ENCODE measurements at places on chromosomes 5 and 9.

GRCh38 chr5:54360925-54361662, 50.7 kb upstream of the ARL15 start:
- DNase-seq = no peak

- DNase-seq = no peak
Measured at GRCh38 chr9:31519011-31519410, 865.4 kb upstream of the ACO1 start.

DNA sequence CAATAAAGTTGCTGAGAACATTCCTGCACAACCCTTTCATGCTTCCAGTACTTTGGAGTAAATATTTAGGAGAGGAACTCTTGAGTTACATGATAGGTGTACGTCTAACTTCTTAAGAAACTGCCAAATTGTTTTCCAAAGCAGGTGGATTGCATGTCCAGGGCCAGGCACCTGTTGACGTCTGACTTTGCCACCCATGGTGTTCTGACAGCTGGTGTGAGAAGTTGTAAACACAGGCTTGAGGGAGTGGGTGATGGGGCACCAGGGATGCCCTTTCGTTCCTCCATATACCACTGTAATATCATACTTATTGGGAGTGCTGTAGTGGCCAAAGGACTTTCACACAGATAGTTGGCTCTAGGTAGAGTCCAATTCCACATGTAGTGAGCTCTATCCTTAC, 352.1 kb downstream of the GADD45G start:
- no peak for DNase-seq

DNA sequence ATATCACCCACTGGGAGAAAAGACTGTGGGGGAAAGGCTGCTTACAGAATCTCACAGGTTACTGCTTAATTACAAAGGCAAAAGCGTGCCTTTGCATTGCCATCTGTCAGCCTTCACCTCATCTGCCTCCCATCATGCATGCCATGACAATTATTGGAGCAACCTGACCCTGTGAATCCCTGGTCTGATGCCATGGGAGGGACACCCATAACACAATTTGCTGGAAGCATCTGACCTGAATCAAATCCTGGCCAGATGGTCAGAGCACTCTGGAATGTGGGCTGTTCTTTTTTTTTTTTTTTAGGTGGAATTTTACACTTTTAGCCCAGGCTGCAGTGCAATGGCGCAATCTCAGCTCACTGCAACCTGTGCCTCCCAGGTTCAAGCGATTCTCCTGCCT, 11.6 kb upstream of the RETREG1 start:
- no peak for DNase-seq

GRCh38 chr9:75117564-75117963, 29.2 kb downstream of the OSTF1 start:
- DNase-seq = no peak

DNA sequence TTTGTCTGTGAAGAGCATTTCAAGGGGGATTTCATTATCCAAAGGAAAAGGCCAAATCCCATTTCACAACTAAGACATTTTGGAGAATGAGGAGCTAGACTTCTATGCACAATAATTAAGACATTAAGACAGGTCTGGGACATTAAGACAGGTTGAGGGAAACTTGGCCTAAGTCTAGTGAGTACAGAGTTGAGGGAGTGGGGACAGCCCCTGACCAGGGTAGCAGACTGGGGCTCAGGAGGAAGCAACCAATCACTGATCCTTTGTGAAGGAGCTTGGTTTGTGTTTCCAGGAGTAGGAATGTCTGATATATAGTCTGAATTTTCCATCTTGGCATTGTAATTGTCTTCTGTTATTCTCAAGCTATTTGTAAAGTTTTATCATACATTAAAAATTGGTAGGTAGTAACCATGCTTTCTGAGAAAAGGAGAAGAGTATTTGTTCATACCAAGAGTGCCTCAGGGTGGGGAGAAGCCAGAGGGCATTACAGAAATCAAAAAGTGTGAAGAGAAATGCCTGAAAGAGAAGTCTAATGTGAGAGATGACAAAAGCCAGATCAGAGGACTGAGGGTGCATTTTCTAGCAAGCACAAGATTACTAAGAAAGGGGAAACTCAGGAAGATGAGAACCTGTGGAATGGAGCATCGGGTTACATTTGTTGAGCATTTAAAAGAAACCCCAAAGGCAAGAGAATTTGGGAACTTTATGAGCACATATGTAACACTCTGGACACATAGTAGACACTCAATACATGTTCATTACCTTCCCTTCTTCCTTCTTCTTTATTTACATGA, 189.3 kb upstream of the PIK3R1 start:
- no peak for DNase-seq

GRCh38 chr9:34592895-34593601, 3.5 kb upstream of the CNTFR start:
- no peak for DNase-seq

DNA sequence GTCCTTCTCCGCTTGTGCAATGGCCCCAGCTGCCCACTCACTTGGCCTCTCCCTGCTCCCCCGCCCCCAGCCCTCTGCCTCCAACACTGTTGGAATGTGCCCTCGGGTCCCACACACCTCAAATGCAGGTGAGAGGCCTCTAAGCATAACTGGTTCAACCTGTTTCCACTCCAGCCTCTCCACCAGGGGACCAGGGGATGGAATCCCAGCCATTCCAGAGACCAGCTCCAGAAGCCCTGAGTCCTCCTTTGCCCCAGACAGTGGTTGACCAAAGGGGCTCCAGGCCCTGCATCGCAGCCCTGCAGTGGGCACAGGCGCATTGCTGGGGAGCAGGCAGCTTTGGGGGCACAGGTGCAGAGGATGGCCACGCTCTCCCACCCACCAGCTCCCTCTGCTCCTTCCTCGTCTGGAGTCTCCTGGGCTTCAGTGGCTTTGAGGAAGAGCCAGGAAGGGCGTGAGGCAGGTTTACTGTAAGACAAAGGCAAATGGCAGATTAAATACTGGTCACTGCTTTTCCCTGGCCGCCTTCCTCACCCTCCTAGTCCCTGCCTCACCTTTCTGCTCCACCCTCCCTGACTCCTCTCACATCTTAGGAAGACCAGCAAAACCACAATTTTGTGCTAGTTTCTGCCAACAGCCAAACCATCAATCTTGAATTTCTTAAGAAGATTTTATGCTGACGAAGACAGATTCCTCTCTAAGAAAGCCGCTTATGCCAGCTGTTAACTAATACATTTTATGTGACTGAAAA, 29.1 kb upstream of the IRX2 start:
- DNase-seq = no peak

DNA sequence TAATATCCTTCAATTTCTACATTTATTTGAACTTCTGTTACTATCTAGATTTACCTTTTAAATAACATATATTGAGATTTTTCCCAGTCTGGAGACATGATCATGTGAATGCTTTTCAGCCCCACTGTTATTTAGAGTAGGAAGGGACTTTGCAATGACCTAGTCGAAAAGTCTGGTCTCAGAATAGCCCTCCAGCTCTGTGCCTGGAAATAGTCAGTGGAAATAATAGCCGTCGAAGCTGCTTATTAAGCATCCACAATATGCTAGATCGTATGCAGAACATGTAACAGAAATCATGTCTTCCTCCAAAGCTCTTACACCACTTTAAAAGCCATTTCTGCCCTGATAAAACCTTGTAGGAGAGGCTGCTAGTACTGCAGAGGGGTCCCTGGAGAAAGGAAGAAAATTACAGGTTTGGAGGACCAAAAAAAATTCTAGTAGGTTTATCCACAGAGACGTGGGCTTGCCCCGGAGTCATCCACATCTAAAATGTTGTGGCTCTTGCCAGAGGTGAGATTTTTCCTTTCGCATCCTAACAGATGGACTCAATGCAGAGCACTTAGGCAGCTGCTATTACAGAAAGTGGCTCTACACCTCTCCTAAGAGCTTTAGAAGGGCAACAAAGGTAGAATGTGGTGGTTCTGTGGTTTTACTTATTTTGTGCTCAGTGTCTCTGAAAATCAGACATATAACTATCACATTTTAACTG, 2.5 kb upstream of the FGF1 start:
- no peak for DNase-seq

- DNase-seq = no peak
Measured at GRCh38 chr5:59548807-59549357, 344.6 kb downstream of the PDE4D start.

DNA sequence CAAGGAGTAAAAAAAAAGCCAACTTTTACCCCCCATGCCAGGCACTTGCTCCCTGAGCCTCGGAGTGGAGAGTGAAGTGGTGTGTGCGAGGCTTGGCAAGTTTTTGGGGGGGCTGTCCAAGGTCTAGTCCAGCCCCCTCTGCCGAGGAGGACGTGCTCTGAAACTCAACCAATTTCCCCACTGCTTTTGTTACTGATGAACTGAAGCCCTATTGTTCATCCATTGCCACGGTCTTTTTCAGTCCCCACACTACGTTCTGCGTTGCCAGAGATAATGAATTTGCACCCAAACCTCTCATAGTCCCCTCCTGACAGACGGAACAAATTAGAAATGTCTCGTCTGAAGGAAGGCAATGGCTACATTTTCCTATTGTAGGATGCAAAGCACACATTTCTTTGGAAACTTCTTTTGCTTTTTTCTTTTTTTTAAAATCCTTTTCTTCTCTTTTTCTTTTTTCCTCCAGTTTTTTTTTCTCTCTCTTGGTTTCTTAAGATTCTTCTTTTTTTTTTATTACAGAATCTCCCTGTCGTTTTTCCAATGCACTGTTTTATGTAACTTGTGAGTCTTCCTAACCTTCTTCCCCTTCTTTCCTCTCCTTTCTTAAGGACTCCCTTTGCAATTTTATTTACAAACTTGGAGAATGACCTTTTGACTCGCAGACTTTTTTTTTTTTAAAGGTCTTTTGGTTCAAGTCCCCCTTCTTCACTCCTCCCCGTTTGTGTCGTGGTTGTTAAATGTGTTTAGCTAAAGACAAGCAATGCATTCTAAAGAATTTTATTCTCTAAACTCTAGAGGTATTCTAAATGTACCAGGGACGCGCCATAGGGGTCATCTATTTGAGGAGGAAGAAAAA, 209.5 kb downstream of the MEF2C start:
- no peak for DNase-seq

DNA sequence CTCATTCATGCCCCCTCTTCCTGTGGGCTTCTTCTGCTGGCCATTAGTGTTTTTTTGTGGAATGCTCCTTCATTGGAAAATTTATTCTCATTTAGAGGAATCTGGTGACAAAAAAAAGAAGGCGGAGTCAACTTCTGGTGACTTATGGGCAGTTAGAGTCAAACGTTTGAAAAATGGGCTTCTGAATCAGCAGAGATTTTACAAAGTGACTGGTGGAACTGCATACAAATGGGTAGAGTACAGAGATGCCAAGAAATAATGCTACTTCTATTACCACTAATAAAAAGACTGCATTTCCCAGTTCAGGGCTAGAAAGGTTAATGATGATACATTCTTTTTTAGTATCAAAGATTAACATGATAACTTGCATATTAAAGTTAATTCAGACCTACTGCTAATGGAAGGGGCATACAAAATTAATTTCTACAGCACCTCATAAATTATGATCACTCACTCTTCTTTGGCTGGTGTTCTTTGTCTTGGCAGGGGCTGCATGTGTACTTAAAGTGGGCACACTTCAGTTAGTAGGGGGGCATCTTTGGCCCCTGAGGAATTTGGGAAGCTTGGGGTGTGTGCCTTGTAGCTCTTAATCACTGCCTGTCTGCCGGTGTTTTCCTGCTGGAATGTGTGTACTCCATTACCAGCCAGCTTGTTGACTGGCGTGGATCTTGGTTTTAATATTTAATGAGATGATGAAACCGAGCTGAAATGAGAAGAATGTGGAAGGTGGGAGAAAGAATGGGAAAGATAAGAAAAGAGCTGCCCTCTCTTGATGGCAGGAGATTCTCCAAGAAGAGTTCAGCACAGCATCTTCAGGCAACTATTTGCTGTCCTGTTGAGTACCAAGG, 148.9 kb downstream of the DOCK2 start:
- no peak for DNase-seq

- no peak for DNase-seq
Measured at GRCh38 chr5:30891660-30892059, 301.8 kb upstream of the CDH6 start.

- no peak for DNase-seq
Measured at GRCh38 chr5:2213121-2213730, 330.5 kb upstream of the IRX4 start.

DNA sequence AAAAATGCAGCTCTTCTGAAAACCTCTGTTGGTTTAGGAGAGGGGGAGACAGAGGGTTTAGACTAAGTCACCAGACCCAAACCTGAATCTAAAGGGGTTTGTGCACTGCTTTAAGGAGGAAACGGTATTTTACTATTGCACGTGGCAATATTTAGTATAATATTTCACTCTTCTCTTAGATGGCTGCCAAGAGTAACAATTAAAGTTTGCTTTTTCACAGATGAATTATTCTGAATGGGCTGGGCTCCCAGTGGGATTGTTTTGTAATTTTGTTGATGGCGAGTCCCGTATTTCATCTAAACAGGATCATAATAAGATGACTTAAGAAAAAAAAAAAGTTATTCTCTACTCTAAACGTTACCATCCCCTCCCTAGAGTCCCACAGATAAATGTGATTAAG, 245.4 kb downstream of the PCSK5 start:
- no peak for DNase-seq

DNA sequence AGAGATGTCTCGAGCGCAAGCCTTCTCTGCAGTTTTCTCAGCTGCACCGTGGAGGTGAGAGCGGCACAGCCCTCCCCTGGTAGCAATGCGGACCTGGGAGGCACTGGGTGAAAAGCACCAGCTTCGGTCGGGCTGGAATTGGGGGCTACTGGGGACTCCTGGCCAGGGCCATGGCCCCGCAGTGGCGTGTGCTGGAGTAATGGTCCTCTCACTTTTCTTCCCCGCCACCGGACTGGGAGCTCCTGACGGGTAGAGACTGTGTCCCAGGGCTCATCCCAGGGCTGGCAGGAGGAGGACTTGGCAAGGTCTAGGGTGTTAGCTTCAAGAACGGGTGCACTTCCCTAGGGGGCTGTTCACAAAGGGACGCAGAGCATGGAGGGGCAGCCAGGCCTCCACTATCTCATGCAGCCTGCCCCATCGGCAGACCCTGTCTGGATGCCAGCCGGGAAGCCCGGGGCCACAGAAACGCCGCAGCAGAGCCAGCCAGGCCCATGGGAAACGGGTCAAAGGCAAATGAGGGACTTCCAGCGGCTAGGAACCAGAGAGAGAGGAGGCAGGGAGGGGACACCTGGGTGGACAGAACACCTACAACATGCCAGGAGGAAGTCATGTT, 92.6 kb upstream of the MVB12B start:
- no peak for DNase-seq

- DNase-seq = no peak
Measured at GRCh38 chr9:89036383-89036782, 45.1 kb downstream of the S1PR3 start.

DNA sequence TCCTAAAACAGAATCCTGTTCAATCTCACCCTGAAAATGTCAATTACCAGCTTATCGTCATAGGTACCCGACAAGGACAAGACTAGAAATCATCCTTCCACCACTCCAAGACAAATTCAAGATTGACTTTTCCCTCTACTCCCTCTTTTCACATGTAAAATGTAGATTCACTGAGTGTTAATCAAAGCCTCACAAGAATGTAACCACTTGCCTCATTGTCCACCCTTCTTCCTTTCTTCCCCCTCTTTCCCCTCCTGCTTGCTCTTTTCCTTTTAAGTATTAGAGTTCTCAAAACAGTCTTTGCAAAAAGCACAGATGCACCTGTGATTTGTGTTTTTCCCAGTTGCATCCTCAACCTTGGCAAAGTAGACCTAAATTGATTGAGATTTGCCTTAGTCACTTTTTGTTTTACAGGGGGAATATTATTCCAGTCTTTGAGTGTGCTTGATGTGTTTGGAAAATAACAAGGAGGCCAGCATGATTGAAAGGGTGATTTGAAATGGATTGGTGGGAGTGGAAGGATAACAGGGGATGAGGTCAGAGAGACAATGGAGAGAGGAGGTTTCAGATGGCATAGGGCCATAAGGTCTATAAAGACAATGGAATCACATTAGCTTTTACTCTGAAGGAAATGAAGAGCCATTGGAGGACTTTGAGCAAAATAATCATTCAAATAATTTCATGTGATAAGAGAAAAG, 231.3 kb upstream of the TYRP1 start:
- DNase-seq = no peak
